ENCODE measurements at places on chromosomes 6 and 20.

- no peak for DNase-seq
Measured at GRCh38 chr6:148760568-148761526, 14.0 kb downstream of the UST start.

- no peak for DNase-seq
Measured at GRCh38 chr6:98477231-98477630, 357.1 kb upstream of the POU3F2 start.

DNA sequence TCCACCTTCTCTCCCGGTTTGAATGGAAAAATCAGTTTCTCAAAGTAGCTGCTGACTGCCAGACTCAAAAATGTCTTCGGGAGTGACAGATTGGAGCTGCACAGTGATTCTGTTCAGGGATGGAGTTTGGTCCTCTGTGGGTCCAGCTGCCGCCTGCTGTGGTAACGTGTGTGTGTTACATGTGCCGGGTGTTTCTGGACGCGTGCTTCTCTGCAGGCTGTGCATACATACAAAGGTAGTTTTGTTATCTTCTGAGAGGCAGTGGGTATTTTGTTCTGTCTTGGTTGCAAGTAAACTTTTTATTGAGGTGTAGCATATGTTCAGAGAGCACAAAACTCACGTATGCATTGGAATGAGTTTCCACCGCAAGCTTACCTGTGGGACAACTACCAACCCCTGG lies 41.3 kb upstream of the NAA20 start:
- DNase-seq = no peak

DNA sequence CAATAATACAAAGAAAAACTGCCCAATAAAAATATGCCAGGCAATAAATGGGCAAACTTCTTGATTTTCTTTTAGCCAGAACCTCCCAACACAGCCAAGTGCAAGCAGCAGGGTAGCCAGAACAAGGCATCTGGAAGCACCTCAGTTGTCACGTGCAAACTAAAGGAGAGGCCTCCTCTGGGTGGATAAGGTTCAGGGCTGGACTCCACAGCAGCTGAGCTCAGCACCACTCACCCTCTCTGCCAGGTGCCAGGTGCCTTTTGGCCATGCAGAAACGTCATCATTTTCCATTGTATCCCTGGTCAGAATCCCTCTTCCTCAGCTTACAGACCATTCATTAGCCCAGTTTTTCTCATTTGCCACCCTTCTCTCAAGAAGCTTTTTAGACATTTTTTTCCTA lies 52.7 kb downstream of the SOD2 start:
- DNase-seq = no peak
